ENCODE measurements at places on chromosomes 4 and X. TPM values are rescaled to one million over a fixed set of nuclear protein-coding genes. Genes with fewer than 3 reads are reported as not detected.

GRCh38 chr4:38082424-38083385 lies 122.5 kb downstream of the PTTG2 start:
- peak; percentile 75 for DNase-seq

DNA sequence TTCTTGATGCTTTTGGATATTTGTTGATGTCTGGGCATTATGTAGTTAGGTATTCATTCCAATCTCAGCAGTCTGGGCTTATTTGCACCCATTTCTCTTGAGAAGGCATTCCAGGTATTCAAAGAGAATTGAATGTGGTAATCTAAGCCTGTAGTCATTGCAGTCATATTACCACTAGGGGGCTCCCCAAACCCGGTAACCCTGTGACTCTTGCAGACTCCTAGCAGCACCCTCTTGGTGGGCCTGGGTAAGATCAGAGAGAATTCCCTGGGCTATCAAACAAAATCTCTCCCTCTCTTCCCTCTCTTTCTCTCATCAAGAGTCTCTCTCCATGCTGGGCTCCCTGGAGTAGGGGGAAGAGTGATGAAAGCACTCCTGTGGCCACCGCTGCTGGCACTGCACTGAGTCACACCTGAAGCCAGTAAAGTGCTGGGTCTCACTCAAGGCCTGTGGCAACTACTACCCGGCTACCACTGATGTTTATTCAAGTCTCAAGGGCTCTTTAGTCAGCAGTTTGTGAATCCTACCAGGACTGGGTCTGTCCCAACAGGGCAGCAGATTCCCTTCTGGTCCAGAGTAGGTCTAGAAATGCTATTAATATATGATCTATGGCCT lies 187.7 kb upstream of the NUDT10 start:
- DNase-seq = peak; percentile 13

GRCh38 chrX:17627026-17627425 lies 110.3 kb upstream of the SCML1 start:
- DNase-seq = peak; percentile 71

DNA sequence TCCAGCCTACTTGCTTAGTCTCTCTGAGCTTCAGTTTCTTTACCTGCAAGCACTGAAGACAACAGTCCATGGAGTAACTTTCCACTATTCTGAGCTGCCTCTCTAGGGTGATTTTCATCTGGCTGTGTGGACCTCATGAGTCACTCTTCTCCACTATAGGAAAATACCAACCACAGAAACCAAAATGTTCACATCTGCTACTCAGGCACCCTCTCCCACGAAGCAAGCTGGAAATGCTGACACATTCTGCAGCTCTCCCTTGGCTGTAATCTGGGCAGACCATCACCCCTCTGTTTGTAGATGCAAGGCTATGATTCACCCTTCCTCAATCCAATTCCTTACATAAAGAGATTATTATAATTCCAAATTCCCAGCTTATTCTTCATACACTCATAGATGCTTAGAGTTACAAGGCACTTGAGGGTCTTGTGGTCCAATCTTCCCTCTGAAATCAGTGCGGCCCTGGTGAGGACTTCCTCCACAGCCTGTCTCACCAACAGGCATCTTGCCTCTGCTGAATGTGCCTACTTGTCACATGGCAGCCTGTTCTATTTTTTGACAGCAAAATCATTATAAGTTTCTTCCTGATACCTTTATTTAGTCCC lies 97.0 kb upstream of the LNX1 start:
- peak; percentile 48 for DNase-seq

DNA sequence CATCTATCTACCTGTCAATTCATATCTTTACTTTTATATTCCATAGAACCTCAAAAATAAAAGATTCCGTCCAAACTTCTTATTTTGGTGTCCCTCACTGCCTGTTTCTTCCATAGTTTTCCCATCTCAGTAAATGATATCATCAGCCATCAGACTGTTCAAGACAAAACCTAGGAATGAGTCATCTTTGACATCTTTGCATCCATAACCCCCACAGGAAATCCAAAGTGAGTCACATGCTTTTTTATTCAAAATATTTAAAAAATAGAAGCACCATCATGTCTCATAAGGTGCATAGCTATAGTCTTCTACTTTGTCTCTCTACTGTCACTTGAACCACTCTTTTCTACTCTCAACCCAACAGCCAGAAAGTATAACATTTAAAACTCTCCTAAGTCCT lies 29.9 kb upstream of the CXXC4 start:
- no peak for DNase-seq

- no peak for DNase-seq
Measured at GRCh38 chr4:138702190-138702824, 313.3 kb upstream of the NOCT start.

DNA sequence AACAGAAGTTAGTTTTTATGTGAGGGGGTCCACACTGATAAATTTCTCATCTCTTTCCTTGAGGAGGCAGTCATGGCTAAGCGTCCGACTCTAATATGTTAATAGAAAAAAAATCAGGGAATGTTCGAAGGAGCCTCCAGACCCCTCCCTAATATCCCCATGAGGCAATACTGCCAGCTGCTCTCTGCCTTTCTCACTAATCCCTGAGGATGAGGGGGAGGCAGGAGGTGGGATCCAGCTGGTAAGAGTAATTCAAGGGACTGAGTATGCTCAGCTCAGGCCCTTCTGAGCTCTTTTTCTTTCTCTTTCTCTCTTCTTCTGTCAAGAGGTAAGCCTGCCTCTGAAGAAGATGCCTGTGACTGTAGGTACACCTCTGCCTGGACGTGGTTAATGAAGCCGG lies 51.7 kb downstream of the PIR start:
- no peak for DNase-seq

- DNase-seq = peak; percentile 6
Measured at GRCh38 chr4:146436423-146437162, 85.1 kb downstream of the SLC10A7 start.

DNA sequence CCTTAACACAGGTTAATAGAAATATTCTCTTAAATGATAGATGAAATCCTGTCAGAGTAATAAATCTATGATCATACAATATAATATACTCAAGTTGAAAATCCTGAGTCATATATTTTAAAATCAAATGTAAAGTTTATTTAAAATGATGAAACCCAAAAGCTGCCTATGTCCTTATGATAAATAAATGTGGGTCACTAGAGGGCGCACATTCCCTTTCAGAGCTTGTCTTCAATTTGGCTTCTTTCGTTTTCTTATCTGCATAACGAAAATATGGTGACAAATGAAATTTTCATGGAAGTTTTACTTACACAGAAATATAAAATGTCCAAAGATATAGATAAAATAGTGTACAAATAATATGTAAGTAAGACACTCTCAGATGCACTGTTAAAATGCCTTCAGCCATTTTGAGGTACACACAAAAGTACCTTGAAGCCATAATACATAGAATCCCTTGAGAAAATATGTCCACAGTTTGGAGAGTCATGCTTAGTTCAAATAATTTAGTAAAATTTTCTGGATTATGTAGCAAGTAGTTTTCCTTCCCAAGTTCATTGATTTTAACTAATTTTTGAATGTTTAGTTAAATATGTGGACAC lies 680.4 kb downstream of the DMD start:
- DNase-seq = peak; percentile 50

The STS gene
- 4.9 TPM for total RNA-seq

The TRIM61 gene
- 0.22 TPM for total RNA-seq

The HOPX gene
- 5.8 TPM for total RNA-seq

The IL2 gene
- total RNA-seq = not detected

The NHSL2 gene
- 40.3 TPM for total RNA-seq

The DDX60 gene
- 7.9 TPM for total RNA-seq

The IDS gene
- 42.2 TPM for total RNA-seq

The ABCG2 gene
- total RNA-seq = 5.0 TPM

The NPY1R gene
- total RNA-seq = not detected

The CXCL1 gene
- total RNA-seq = 20.0 TPM

The GPR143 gene
- 9.3 TPM for total RNA-seq

The COL4A6 gene
- 0.92 TPM for total RNA-seq
